ENCODE measurements at places on chromosomes 11 and 22.

GRCh38 chr11:31233425-31233824 is 136.1 kb downstream of the DCDC1 start:
- no peak for DNase-seq

GRCh38 chr11:93013646-93014045 is 44.2 kb downstream of the MTNR1B start:
- DNase-seq, result no peak

GRCh38 chr22:27989758-27990450 is 70.8 kb upstream of the PITPNB start:
- no peak for DNase-seq

DNA sequence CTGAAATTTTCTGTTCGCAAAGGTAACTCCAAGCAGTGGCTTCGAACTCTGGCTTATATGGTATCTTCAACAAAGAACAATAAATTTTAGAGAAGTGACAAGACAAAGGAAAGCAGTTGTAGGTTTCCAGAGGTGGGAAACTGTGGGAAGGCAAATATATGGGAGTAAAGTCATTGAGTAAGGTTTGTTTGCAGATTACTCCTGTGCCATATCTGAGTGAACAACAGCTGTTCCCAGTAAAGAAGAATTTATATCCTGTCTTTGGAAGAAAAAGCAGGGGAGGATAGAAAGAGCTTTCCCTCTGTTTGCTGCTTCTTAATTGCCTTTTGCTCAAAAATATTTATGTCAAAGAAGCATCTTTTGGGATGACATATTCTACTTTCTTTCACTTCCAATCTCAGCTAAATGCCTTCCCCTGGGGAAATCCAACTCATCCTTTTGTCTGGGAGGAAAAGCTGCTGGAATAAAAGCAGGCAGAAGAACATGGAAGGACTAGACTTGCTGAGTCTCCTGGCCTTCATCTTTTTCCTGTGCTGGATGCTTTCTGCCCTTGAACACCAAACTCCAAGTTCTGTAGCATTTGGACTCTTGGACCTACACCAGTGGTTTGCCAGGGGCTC is 10.4 kb upstream of the RCN1 start:
- DNase-seq, result no peak

DNA sequence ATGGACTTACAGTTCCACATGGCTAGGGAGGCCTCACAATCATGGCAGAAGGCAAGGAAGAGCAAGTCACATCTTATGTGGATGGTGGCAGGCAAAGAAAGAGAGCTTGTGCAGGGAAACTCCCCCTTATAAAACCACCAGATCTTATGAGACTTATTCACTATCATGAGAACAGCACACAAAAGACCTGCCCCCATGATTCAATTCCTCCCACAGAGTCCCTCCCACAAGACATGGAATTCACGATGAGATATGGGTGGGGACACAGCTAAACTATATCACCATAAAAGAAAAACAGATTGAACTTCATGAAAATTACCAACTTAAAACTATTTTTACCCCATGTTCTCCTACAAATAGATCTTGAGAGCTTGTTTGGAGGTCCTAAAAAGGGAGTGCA is 19.6 kb downstream of the ENTHD1 start:
- DNase-seq, result no peak

GRCh38 chr22:21633481-21633880 is 921 bp downstream of the CCDC116 start:
- DNase-seq, result no peak

- DNase-seq, result no peak
Observed at GRCh38 chr11:113288286-113288863, 26.0 kb upstream of the TTC12 start.

DNA sequence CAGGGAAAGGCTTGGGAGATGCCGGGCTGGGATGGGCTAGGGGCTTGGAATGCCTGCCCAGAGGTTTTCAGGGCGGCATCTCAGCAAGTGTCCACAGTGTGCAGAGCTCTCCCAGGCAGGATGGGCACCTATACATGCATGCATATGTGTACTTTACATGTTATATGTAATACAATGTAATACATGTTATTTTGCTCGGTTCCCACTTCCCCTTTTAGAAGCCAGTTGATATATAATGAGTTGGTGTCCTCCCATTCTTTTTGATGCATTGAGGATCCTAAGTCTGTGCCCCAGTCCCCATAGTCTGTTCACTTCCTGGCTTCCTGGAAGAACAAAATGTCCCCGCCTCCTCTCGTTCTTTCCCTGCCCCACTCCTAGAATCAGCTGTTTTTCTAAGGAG is 20.1 kb upstream of the EIF3D start:
- DNase-seq, result no peak

- no peak for DNase-seq
Observed at GRCh38 chr11:74009675-74010305, 905 bp upstream of the UCP3 start.

DNA sequence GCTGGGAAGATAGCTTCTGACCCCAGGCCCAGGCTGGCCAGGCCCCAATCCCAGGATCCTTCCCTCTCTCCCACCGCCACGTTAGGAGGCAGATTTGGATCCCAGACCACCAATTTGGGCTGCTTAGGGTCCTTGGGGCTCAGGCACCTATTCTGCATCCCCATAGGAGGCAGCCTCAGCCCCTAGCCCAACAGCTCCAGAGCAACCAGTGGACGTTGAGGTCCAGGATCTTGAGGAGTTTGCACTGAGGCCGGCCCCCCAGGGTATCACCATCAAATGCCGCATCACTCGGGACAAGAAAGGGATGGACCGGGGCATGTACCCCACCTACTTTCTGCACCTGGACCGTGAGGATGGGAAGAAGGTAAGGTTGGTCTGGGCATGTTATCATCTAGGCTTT is 16.1 kb downstream of the TUB start:
- DNase-seq, result no peak

DNA sequence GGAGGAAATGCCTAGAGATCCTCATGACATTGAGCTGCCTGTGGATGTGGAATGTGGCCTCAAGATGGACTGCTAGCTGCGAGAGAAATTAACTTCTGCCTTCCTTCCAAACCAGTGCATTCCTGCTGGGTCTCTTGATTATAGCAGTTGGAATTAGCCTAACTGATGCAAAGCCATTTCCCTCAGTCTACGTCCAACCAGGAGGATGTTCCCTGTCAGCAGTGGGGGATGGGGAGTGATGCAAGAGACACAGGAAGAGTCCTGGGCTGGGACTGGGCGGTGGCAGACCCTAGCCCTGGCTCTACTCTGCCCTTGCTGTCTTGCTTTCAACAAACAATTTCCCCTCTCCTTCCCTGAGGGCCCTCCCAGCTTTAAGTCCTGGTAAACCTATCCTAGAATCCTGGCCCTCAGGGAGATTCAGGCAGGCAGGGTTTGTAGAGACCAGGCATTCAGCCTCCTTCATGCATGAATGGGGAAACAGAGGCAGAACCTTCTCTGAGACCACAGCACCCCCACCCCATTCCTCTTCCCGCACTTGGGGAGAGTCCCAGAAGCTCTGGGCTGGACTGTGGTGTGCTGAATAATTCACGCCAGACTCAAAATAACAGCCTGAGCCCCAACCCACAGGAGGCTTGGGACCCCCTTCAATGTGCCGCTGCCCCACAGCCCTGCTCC is 17.0 kb downstream of the C11orf96 start:
- peak; percentile 42 for DNase-seq

Measured in AG04449 (cell line).